ENCODE measurements at places on chromosomes 3 and 15. TPM values are rescaled to one million over a fixed set of nuclear protein-coding genes. Genes with fewer than 3 reads are reported as not detected.

THRB gene
- 0.83 TPM for total RNA-seq

ATOSA gene
- total RNA-seq: 9.8 TPM

C3orf22 gene
- not detected for total RNA-seq

ATP13A5 gene
- not detected for total RNA-seq

STRC gene
- total RNA-seq: 0.19 TPM

C2CD4A gene
- not detected for total RNA-seq

HRG gene
- not detected for total RNA-seq

ZNF620 gene
- 1.6 TPM for total RNA-seq

TMEM42 gene
- total RNA-seq: 10.8 TPM

LMAN1L gene
- not detected for total RNA-seq

SLC28A1 gene
- not detected for total RNA-seq

PLA2G4B gene
- total RNA-seq: 2.2 TPM

RASL12 gene
- 0.15 TPM for total RNA-seq

TM4SF18 gene
- 39.5 TPM for total RNA-seq

ZIC4 gene
- not detected for total RNA-seq

FMN1 gene
- 0.25 TPM for total RNA-seq

KNL1 gene
- total RNA-seq: 3.8 TPM

EIF4E3 gene
- 3.7 TPM for total RNA-seq

PFKFB4 gene
- 14.6 TPM for total RNA-seq

CCDC39 gene
- total RNA-seq: not detected

NPTN gene
- 197 TPM for total RNA-seq

ABHD6 gene
- total RNA-seq: 10.1 TPM

DUOXA1 gene
- 0.08 TPM for total RNA-seq

MYO5C gene
- total RNA-seq: 4.6 TPM

TMEM212 gene
- total RNA-seq: not detected

ARPP19 gene
- total RNA-seq: 115 TPM

LDHAL6B gene
- not detected for total RNA-seq

SNRPA1 gene
- total RNA-seq: 99.6 TPM

STIMATE gene
- total RNA-seq: 10.0 TPM

MYRIP gene
- total RNA-seq: not detected

ALDH1A2 gene
- 0.38 TPM for total RNA-seq

SERINC4 gene
- total RNA-seq: not detected

TMCO5A gene
- not detected for total RNA-seq

RBPMS2 gene
- 8.9 TPM for total RNA-seq

AADACL2 gene
- total RNA-seq: not detected

APOD gene
- 1.2 TPM for total RNA-seq

CELF6 gene
- total RNA-seq: 0.07 TPM

Measured in A549 treated with ZK216348 at 1 μM for 4 hours (cell line).